ENCODE measurements at places on chromosomes 6 and 20.

DNA sequence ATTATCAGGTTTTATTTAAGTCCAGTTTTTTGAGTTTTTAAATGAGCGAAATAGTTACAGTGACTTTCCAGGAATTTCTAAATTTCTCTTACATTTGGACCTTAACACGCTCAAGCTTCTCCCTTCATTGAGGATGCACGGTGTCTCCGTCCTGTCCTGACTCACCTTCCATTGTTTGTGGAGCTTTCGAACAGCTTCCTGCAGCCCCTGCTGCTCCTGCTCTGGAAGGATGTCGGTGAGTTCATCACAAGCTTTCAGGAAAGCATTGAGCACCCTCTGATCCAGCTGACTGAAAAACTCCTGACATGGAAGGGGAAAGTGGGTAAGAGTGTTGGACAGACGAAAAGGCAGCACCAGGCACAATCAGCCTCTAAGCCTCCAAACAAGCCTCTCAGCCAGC, 183.7 kb downstream of the SYNE1 start:
- no peak for DNase-seq

DNA sequence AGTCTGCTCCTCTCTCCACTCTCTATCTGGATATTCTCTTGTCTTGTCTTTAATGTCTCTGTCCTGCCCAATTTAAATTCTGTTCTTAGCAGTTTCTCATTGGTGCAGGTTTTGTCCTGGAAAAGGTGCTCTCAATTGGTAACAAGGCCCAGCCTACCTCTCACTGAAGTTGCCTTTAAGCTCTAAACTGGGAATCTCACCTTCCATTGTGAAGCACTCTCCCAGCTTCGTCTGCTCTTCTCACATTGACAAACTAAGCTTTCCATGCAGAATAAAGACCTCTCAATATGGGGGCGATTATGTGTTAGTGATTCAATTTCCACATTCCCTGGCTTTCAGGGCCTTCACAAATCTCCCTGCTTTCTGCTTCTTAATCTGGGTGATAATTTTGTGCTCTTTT, 1712.2 kb downstream of the GRIK2 start:
- no peak for DNase-seq

DNA sequence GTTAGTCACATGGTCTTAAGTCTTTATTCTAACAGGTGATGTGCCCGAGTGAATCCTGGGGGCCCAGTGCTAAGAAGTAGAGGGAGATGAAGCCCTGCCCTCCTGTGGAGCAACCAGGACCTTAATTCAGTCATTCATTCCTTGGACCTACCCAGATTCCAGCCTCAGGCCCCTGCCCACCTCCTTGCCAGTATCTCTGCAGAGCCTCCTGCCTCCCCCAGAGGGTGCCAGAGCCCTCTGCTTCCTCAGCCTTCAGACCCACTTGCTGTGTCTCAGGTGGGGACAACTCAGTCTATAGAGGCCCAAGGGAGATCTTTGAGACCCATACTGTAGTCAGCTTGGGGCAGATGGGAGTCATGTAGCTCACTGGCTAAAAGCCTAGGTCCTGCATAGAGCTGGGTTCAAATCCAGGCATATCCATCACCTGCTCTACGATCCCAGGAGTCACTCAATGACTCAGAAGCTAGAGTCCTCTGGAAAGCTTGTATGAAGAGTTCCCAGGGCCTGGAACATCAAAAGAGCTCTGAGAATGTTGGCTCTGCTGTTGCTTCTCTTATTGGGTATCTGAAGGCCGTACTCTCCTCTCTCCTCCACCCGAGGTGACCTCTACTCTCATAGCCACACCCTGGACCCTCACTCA, 3.9 kb upstream of the SIGLEC1 start:
- DNase-seq: peak; percentile 57

GRCh38 chr20:48652961-48653705, 174.7 kb downstream of the PREX1 start:
- DNase-seq: no peak

GRCh38 chr20:54220722-54221121, 12.8 kb downstream of the PFDN4 start:
- DNase-seq: no peak

DNA sequence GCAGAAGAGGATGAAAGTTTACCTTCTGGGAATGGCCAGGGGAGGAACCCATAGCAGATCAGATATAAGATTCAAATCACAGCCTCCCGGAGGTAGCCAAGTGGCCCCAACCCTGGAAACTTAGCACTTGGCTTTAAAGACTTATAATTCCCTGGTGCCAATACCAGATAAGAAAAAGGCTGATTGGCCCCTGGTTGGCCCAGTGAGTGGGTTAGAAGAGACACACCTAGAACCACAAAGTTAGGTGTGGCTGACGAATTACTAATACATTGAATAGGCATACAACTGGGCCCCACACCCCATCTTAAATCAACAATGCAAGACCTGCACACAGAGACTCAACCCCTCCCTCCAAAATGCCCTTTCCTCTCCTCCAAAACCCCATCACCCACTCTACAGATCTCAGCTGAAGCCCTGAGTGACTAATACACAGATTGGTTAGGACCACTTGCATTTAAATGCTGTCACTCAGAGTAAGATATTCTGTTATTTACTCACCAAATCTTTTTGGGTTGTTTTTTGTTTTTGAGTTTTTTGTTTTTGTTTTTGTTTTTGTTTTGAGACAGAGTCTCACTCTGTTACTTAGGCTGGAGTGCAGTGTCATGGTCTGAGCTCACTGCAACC, 315.4 kb upstream of the JARID2 start:
- DNase-seq: no peak

GRCh38 chr20:63433351-63433750, 39.1 kb downstream of the KCNQ2 start:
- no peak for DNase-seq

DNA sequence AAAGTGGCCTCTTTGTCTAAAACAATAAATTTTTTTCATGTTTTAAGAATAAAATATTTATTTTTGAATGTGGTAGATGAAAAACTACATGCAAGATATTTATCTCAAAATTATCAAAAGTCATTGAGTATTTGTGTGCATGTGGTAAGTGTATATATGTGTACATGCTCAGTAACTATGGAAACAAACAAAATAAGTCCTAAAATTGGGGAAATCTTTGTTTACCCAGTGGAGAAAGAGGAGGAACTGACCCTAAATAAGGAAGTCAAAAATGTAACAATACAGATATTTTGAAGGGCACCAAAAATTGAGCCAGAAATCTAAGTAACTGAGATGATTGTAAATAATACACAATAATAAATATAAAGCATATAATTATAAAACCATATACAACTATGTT, 639.2 kb downstream of the MAFB start:
- no peak for DNase-seq

DNA sequence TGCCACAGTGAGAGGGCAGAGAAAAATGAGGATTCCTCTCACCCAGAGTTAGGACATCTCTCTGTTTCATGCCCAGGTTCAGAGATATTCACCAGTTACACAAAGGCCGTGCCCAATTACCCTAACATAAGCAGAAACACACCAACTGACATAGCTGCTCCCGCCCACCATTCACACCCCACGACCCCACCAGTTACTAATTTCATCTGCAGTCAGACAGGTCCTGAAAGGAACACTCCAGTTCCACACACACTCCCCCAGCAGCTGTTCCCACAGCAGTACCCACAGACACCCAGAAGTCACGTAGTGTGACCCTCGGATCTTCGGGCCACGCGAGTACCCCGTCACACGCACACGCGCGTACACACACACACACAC, 532 bp downstream of the TMEM74B start:
- no peak for DNase-seq

GRCh38 chr20:16083639-16084280, 489.5 kb downstream of the KIF16B start:
- DNase-seq: no peak

DNA sequence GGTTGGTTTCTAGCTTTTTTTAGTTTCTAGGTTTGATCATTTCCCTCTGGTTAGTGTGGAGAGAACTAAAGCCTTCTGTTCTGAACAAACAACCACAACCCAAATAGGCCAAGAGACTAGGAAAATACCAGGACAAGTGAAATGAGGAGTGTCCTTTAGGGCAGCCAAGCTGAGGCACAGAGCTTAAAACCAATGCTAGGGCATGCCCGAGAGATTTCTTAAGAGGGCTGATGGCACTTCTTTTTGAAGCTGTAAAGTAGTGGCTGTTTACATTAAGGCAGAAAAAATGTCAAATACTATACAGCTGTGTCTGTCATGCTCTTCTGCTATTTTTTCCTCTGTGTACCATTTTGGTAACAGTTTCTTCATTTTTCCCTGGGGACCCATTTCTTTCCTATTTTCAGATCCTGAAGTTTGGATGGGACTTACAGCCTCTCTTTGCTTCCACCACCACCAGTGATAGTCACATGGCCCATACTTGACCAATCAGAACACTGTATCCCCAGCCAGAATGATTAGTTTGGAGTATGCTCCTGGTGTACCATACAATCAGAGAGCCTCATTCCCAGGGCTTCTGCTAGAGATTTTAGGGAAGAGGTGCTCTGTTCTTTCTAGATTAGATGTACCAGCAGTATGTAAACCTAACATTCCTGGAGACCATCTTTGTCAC, 154.4 kb downstream of the BMP2 start:
- DNase-seq: no peak

DNA sequence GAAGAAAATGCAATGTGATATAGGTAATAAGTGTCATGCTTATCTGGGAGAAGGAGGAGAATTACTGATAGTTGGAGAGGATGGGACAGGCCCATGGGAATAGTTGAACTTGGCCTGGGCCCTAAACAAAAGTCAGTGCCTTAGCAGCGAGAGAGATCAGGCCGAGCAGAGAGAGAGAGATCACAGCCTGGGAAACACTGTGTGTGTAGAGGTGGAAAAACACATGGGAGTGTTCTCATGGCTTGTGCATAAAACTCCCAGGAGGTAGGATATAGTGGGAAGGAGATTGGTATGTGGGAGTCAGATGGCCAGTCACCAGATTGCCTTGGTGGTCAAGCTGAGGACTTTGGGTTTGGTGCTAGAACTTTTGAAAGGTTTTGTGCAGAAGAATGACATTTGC, 47.6 kb downstream of the FIG4 start:
- no peak for DNase-seq

GRCh38 chr6:124753562-124754105, 208.6 kb upstream of the RNF217 start:
- no peak for DNase-seq

DNA sequence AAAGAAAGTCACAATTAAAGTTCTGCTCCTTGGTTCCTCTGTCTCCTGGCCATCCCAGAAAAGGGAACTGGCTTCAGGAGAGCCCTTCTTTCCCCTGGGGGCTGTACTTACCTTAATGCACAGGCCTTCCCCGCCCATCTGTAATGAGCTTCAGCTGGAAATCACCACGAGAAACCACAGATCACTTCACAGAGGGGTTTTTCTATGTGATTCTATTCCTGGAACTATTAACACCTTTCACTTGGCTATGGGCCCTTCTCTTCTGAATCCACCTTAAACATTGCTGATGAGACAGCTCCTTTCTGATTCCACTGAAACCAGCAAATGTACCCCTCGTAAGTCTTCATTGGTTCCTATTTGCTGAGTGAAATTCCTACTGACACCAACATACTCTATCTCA, 80.7 kb downstream of the FOXF2 start:
- no peak for DNase-seq

DNA sequence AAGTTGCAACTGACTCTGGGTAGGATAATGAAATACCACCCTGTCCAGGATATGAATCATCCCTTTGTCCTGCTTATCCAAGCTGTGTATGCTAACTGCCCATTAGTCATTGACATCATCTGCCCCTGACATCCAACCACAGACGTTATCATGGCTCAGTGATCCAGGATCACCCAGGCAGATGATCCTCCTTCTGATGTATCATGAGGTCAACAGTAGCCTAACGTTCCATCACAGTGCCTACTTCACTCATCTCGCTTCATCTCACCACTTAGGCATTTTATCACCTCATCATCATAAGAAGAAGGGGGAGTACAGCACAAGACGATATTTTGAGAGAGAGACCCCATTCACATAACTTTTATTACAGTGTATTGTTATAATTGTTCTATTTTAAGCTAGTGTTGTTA, 13.4 kb upstream of the BTN3A2 start:
- peak; percentile 28 for DNase-seq

GRCh38 chr6:106360989-106361430, 493 bp downstream of the CRYBG1 start:
- DNase-seq: peak; percentile 45

GRCh38 chr6:109239651-109240321, 142.5 kb downstream of the CD164 start:
- DNase-seq: no peak

- no peak for DNase-seq
Measured at GRCh38 chr6:129593233-129593564, 116.8 kb downstream of the ARHGAP18 start.

GRCh38 chr6:38678178-38678760, 24.7 kb downstream of the GLO1 start:
- DNase-seq: no peak

DNA sequence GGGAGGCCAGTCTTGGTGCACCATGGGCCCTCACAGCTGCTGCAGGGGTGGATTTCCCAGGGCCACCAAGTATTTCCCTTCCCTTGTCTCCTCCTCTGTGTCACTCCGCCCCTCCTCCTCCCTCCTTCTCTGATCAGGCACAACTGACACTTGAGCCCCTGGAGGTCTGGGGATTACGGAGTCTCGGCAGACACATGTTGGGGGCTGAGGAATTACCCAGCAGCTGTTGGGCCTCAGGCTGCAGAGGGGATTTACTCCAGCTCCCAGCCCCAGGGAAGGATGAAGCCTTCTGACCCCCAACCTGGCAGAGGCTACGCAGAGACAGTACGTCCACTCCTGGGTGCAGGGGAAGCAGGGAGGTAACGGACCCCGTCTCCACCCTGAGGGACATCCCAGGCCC, 420.5 kb upstream of the SULF2 start:
- no peak for DNase-seq

GRCh38 chr6:158758941-158759479, 60.2 kb downstream of the EZR start:
- DNase-seq: no peak

DNA sequence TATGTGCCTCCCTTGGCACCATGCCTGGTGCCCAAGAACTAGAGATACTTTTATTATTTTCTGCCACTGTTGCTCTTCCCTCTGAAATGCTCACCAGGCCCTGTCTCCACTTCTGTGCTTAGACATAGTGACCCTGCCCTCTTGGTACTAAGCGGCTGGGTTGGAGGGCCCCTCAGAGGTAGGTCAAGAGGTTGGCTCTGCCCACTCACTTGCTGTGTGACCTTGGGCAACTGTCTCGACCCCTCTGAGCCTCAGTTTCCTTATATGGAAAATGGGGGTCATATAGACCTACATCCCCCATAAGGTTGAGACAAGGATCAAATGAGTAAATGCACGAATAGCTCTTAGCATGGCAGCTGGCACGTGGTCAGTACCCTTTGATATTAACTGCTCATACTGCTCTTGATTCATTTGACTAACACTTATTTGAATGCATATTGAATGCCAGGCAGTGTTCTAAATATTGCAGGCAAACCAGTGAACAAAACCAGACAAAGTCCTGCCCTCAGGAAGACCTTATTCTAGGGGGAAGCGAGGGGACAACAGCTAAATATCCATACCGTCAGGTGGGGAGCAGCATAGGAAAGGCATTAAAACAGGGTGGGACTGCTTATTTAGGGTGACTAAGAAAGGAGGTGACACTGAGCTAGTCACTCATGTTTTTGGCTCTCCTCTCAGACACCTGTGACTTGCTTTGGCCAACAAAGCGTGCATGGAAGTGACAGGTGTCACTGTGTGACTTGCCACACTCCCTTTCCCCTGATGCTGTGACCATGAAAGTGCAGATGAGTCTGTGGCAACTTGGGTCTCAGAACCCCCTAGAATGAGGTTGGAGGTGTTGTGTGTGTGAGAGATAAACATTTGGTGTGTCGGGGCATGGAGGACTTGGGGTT, 14.3 kb upstream of the SPO11 start:
- no peak for DNase-seq
